ENCODE measurements at places on chromosomes 16 and 17.

DNA sequence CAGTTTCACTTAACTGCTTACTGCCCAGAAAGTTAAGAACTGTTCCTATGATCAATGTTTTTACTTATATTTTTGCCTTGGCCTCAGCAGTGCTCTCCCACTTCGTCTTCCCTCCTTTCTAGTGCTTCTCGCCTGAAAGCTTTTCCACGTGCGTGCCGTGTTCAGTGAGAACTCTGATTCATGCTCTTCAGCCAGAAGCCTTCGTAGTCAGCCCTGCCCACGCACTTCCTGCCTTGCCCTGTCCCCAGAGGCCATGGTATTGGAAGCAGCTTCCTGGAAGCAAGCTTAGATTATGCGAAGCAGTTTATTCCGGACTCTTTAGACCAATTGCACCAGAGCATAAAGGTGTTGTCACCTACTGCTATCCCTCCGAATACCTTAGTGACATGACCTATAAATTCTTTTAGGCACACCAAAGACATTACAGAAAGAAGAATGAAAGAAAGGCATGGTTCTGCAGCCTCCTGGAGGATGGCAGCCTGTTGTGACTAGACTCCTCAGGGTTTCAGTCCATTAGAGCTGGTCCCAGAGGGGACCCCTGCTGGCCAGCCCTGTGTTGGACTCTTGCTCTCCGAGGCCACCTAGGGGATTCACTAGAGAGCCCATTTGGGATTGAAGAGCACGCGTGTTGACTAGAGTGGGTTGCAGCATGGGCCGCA, 105.2 kb downstream of the RPTOR start:
- peak; percentile 64 for DNase-seq

- DNase-seq, result no peak
Observed at GRCh38 chr17:10048629-10049350, 143.7 kb upstream of the RCVRN start.

DNA sequence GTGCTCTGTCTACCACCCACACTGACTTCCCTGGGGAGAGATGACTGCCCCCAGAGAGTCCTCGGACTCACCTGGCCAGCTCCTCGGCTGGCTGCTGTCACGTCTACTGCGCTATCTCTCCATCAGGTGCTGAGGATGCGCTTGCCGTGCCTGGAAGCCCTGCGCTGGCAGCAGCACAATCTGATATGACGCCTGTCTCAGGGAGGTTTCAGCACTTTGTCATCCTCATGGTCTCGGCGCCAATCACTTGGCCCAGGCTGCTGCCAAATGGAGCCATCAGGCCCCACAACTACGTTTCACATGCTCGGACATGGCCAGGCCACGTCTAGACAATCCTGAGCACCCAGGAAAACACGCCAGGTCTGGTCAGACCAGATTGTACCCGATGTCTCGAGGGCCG, 46.7 kb downstream of the FOXL1 start:
- no peak for DNase-seq

- DNase-seq, result peak; percentile 32
Observed at GRCh38 chr17:72972263-72972951, 120.1 kb downstream of the SLC39A11 start.

GRCh38 chr17:15999974-16000827, 577 bp downstream of the TTC19 start:
- peak; percentile 38 for DNase-seq

DNA sequence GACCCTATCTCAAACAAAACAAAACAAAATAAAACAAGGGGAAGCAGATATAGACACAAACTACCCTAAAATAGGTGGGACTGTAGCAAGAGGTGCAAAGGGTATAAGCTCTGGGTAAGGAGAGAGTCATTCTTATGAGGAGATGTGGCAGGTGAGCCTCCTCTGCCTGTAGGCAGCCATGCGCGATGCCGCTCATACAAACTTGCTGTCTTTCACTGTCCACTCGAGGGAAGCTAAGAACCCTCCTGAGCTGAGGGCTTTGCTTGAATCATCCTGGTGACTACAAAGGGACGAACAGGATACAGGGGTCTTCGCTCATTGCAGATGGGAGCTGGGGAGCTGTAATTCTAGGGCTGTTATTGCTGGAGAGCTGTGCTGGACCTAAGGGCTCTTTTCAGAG, 14.8 kb upstream of the IL27 start:
- DNase-seq, result no peak

DNA sequence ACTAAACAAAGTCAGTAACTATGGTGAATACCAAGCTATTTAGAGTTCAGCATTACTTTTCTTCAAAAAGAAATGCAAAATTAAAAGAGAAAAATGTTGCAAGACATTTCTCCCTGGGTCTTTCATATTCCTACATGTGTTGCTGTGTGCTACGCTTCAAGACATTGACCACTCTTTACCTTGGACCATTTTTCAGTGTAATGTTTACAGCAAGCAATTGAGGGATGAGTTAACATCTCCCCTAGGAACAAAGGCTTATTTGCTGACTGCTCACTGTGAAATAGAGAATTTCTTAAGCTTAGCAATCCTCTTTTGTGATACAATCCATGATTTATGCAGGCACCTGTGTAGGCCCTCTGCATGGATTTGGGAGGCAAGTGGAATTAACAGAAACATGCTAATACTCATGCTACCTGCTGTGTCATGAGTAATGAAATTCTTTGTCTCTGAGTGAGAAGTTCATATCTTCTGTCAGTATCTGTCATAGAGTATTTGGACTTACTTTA, 1202.9 kb upstream of the CDH8 start:
- DNase-seq, result no peak

GRCh38 chr16:87874639-87875427, 5.5 kb upstream of the SLC7A5 start:
- DNase-seq, result no peak

- DNase-seq, result no peak
Observed at GRCh38 chr17:67111327-67111726, 67.0 kb downstream of the CACNG1 start.

GRCh38 chr17:32871746-32872145, 5.2 kb downstream of the MYO1D start:
- no peak for DNase-seq

GRCh38 chr17:74769266-74769855, 6.8 kb downstream of the NAT9 start:
- DNase-seq, result no peak

- DNase-seq, result no peak
Observed at GRCh38 chr16:54938212-54939028, 7.8 kb downstream of the IRX5 start.

GRCh38 chr17:81459224-81459623, 53.4 kb downstream of the ACTG1 start:
- no peak for DNase-seq

- DNase-seq, result no peak
Observed at GRCh38 chr16:88831838-88832237, 20.1 kb upstream of the APRT start.
